ENCODE measurements at places on chromosomes 1 and 21. TPM values are rescaled to one million over a fixed set of nuclear protein-coding genes. Genes with fewer than 3 reads are reported as not detected.

Gene DNAH14
- not detected for total RNA-seq

Gene HSPA13
- 58.1 TPM for total RNA-seq

Gene FAAH
- total RNA-seq, result 6.5 TPM

Gene FAM167B
- total RNA-seq, result 0.35 TPM

Gene CRYAA
- total RNA-seq, result not detected

Gene TRPM2
- total RNA-seq, result 1.2 TPM

Gene OLFML3
- total RNA-seq, result 0.67 TPM

Gene SPATA1
- total RNA-seq, result 0.52 TPM

Gene PROK1
- total RNA-seq, result not detected

Gene CXADR
- total RNA-seq, result 1.0 TPM

Gene PDZK1
- total RNA-seq, result not detected
